ENCODE measurements at places on chromosomes 2 and 18.

- DNase-seq: no peak
Measured at GRCh38 chr2:50865235-50865634, 166.7 kb downstream of the NRXN1 start.

GRCh38 chr2:237673130-237674001 lies 46.0 kb downstream of the LRRFIP1 start:
- peak; percentile 70 for DNase-seq

DNA sequence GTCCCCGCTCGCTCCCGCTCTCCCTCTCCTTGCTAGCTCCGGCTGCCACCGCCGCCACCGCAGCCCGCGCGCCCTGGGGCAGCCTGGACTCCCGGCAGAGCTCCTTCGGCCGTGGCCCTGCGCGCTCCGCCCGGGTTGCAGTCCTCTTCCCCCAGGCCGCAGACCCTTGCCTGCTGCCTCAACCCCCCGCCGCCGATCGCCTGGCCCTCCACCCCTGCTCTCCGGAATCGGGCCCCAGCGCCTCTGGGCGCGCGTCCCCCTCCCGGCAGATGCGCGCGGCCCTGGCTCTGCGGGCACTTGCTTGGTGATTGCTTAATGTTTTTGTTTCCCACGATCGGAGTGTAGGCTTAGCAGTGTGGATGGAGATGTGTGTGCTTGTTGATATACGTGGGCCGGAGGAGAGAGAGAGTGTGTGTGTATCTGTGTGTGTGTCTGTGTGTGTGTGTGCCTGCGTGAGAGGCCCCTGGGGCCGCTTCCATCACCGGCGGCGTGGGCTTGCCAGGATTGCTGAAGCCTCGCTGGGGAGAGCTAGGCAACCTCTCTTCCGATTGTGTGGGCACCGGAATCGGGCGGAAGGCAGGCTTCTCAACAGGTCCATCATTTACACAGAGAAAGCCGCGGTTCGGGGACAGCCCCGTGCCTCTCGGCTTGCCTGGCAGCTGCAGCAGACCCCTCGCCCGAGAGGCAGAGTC lies 877 bp downstream of the INHBB start:
- no peak for DNase-seq

GRCh38 chr18:50745945-50746344 lies 73.9 kb downstream of the MRO start:
- DNase-seq: no peak

DNA sequence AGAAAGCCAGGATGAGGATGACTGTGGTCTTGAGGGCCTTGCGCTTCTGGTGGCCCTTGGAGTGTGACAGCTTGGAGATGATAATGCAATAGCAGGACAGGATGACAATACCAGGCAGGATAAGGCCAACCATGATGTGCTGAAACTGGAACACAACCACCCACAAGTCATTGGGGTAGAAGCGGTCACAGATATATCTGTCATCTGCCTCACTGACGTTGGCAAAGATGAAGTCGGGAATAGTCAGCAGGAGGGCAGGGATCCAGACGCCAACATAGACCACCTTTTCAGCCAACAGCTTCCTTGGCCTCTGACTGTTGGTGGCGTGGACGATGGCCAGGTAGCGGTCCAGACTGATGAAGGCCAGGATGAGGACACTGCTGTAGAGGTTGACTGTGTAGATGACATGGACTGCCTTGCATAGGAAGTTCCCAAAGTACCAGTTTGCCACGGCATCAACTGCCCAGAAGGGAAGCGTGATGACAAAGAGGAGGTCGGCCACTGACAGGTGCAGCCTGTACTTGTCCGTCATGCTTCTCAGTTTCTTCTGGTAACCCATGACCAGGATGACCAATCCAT lies 2.7 kb downstream of the CXCR4 start:
- DNase-seq: no peak

DNA sequence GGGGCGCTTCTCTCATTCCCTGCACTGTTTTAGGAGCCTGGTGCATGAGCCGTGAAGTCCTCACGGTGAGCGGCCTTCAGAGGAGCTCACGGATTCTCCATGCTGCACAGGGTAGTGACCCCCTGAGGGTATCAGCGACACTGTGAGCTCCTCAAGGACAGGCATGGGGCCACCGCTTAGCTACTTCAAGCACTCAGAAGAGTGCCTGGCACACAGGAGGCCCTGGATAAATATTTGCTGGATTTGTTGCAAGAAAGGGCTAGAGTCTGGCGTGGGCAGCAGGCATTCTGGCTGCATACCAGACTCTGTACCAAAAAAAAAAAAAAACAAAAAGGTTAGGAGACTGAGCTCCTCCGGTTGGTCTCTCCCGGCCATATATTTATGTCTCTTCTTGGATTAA lies 5.7 kb upstream of the MBP start:
- DNase-seq: no peak

DNA sequence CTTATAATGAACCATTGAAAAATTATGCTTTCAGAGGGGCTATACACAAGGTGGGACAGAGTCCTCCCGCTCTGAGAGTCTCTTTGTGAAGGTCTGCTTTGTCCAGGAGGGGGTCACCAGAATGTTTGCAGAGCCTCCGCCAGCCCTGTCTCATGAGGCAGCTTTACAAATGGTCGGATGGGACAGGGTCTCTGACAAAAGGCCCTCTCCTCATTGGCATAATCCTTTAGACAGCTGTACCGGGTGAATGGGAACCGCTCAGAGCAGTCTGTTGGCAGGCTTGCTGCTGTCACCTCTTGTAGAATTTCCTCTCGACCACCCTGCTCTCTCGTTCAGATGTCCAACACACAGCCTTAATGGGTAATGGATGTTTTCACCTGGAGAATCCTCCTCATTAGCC lies 40.2 kb upstream of the TGIF1 start:
- no peak for DNase-seq

GRCh38 chr2:231348173-231348572 lies 47.3 kb upstream of the B3GNT7 start:
- DNase-seq: no peak

- DNase-seq: no peak
Measured at GRCh38 chr2:159890551-159891266, 92.7 kb upstream of the CD302 start.

DNA sequence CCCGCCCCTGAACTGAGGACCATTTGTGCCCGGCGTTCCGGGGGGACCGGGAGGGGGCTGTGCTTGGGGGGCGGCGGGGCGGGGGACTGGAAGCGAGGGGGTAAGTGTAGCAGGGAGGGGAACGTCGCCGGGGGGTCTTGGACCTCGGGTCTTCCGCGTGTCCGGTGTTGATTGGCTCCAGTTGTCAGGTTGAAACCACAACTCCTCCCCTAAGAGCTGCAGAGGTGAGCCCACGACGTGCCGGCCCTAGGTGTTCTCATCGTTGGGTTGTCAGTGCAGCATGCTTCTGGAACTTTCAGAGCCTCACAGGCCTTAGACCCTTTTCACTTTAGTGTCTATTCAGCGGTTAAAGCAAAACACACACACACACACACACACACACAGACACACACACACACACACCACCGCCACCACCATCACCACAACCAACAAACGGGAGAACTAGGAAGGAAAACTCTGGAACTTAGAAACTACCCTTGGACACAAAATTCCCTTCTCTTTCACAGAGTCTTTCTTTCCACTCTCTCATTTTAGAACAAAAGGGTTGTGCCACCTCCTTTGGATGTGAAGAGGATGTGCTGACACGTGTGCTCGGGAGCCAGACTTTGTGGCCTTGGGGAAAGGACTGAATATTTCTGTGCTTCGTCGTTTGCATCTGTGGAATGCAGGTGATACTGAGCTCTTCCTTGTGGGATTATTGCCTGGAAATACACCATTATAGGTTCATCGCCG lies 6.7 kb upstream of the DLX2 start:
- no peak for DNase-seq

DNA sequence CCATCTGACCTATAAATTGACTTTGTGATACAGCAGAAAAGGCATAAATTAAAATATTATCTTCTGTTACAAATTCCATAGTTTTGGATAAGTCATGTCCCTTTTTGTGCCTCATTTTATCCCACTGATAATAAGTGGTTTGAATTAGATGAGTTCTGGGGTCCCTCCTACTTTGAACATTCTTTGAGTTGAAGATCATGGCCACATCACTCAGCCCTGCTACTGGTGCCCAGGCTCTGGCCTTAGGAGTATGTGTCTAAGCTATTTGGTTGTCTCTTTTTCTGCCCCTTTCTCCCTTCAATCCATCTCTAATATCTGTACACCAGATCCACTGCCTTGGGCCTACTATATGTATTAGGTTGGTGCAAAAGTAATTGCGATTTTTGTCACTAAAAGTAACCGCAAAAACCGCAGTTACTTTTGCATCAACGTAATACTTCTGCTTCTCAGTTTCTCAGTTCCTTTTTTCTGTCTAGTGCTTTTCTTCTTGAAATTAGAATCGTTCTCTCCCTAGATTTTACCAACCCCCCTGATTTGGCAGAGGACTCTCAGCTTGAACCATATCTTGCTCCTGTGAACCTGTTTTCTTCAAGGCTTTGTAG lies 362.5 kb upstream of the TNP1 start:
- DNase-seq: no peak

- DNase-seq: no peak
Measured at GRCh38 chr18:65477455-65477854, 273.4 kb upstream of the CDH7 start.

DNA sequence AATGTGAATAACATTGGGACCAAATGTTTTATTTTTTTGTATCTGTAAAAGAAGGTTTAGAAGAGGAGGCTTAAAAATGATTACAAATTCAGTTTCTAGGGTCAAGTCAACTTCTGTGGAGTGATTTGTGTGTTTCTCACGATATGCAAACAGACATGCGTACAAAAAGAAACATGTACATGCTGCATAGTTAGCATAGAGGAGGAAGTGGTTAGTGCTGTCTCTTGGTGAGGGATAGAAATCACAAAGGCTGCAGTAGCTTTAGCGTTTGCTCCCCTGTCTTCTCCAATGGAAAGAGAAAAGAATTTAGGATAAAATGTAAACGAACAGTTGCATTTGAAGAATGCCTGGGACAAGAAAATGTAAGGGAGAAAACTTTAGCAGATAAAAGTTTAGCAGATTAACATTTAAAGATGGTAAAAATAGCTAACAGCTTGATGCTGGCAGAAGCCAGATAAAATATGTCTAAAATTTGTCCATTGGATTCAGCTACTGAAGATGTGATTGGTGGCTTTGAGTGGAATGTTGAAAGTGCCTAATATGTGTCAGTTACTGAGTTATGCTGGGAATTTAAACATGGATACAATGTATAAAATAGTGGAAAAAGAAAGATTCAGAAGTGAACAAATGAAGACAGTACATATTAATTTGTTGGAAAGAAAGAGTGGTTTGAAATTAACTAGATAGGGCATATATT lies 44.9 kb downstream of the MALT1 start:
- no peak for DNase-seq

- no peak for DNase-seq
Measured at GRCh38 chr2:135494503-135494902, 36.5 kb downstream of the ZRANB3 start.

DNA sequence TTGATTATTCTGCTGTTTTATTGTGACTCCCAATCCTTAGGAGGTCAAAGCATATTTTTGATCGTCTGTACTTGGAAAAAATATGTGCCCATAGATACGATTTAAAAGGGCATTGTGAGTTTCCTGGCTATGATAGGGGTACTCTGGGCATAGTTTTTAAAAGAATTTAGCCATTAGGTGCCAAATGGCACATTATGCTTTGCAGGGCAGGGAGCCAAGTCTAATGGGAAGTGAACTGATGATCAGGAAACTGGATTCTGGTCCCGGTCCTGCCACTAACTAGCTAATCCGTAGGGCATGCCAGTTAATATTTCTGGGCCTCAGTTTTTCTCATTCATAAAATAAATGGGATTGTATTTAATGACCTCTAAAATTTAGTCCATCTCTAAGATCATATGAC lies 189.3 kb downstream of the LTBP1 start:
- DNase-seq: no peak

DNA sequence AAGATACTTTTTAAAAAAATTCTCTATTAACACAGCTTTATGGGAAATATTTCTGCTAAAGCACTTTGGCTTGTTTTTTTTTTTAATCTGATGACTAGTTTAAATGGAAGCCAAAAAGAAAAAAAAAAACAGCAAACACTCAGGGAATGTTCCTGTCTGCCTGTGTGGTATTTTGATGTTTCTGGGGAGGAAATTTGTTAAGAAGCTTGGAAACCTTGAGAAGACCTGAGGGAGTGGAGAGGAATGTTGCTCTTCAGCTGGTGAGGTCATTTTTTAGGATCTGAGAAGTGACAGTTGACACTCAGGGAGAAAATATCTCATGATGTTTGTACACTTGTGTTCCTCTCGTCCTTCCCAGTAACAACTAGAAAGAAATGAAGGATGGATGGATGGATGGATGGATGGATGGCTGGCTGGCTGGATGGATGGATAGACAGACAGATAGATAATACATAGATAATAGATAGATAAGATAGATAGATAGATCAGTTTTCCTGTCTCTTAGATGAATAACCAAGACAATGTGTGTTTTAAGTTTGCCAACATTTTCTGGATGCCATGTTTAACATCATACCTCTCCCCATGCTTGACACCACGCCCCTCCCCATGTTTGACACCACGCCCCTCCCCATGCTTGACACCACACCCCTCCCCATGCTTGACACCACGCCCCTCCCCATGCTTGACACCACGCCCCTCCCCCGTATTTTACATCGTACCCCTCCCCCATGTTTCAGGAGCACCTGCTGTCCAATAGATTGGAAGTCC lies 84.8 kb downstream of the CTIF start:
- no peak for DNase-seq

- DNase-seq: no peak
Measured at GRCh38 chr2:230525682-230526081, 109.7 kb downstream of the SP100 start.

DNA sequence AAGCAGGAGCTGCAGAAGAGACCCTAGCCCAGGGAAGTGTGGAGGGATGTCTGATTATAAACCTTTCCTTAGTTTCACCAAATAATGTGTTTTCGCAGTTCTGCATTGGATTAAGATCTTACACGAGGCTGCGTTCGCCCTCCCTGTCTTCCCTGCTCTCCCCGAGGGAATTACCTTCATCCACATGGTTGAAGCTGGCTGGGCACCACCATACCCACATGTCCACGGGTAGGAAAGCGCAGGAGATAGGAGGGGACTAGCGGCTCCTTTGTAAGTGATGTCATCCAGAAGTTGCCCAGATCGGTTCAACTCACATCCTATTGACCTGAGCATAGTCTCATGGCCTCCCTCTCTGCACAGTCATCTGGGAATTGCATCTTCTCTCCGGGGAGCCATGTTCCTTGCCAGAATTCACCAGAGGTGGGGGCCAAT lies 1.1 kb downstream of the TTL start:
- DNase-seq: no peak

- DNase-seq: no peak
Measured at GRCh38 chr2:196607073-196607472, 32.4 kb upstream of the CCDC150 start.

- no peak for DNase-seq
Measured at GRCh38 chr18:36813824-36814223, 15.0 kb downstream of the TPGS2 start.

DNA sequence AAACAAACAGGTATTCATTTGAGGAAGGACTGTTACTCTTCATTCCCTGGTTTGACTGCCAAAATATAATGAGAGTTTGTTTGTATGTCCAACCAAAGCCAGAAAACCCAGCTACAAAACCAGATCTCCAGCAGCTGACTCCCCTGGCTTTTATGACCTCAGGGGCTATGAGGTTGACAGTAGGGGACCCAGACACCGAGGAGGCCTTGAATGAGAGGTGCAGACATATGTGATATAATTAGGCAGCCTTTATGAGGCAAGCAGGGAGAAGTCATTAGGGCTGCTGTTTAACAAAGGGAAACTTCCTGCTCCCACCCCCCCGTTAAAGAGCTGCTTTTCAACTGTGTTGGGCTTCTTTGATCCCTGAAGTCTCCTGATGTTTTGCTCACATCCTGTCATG lies 236.7 kb downstream of the SLC4A3 start:
- no peak for DNase-seq

GRCh38 chr2:109378682-109379081 lies 235.1 kb downstream of the SEPTIN10 start:
- DNase-seq: no peak
